NCI-H526 (cell line): ENCODE measurements at places on chromosomes 13 and 19.
A peak's percentile ranks its signal among the peaks of the same experiment; 100 is the strongest.

- DNase-seq = no peak
Measured at GRCh38 chr13:90253806-90254205, 1093.7 kb upstream of the MIR17HG start.

DNA sequence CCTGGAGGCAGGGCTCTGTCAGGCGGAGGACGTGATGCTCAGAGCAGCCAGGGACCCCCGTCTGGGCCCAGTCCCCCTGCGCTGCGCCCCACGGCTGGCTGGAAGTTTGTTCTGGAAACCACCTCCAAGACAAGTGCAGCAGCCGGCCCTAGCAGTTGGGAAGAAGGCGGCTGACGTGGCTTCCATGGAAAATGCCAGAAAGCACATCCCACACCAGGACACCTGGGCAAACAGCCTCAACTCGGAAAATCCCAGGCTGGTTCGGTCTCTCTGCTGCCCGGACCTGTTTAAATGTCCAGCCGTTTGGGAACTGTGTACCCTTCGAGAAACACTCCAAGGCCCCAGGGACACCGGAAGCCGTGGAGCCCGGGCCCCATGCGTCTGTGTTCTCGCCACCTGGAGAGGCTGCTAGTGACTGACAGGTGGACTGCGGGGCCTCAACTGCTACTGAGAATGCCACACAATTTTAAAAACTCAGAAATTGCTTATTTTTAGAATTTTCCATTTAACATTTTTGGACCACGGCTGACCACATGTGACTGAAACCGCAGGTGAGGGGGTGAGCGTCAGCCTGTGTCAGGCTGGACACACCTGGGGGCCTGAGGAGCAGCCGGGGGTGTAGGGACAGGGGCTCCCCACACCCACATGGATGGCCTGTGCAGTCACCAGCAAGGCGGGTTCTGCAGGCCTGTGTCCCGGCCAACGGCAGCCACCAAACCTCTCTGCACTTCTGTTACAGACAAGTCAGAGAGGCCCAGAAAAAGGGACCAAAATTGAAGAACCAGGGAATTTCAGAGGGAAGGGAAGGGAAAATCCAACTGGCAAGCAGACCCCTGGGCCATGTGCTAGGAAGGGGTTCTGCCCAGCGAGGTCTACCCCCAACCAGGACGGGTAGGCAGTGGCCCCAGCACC lies 31.7 kb downstream of the RASA3 start:
- no peak for DNase-seq

DNA sequence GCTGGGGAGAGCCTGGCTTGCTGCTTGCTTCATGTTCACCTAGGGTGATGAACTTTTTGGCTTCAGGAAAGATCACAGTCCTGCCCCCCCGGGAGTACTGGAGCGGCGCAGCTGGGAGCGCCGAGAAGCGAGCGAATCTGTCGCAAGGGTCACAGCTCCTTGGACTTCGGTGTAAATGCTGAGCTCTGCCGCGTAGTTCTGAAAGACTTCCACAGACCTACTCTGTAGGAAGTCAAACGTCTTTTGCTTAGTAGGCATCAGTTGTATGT lies 2.7 kb downstream of the ING1 start:
- no peak for DNase-seq

DNA sequence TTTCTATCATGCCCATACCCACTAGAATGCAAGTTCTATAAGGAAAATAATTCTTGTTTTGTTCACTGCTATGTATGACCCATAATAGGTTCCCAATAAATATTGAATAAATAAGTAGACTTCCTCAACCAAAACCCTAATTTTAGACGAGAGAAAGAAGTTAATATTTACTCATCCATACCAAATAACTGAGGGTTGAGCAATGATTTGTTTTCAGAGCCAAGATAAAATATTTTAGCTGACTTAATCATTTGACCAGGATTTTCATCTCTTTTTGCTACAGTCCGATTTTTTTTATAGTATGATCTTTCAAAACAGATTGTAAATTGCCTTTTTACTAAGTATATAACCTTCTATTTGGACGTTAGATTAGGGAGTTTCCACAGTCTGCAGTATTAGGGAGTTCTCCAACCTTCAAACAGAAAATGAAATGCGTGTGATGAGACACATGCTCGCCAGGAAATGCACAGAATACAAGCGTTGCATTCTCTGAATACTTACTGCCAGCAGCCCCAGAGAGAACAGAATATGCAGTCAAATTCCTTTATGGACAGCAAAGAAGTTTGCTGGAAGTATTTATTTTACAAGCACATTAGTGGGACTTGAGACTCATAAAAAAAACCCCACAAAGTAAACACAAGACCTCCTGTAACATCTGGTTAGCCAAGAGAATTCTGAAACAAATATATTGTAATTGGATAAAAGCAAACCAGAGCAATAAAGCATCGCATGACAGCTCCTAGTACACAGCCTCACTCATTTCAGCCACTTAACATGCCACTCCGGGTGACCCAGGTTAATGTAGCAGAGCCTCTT lies 230.0 kb downstream of the MYO16 start:
- no peak for DNase-seq

DNA sequence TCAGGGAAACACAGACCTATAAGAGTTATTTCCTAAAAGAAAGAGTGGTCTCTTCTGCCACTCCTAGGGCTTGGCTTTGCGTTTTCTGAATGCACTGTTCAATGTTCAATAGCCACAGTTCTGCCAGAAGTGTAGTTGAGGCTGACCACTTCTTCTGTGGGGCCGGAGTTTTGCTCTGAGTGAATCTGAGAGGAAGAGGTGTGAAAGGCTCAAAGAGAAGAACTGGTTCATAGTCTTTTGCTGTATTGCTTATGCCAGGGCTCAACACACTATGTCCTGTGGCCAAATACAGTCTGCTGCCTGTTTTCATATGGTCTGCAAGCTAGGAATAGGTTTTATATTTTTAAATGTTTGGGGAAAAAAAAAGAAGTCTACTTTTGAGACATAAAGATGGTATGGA lies 128.2 kb downstream of the STOML3 start:
- DNase-seq = no peak

- DNase-seq = no peak
Measured at GRCh38 chr13:31138515-31138914, 23.2 kb downstream of the HSPH1 start.

- DNase-seq = no peak
Measured at GRCh38 chr13:99157046-99157445, 43.6 kb upstream of the UBAC2 start.

GRCh38 chr13:65913173-65913572 lies 1317.0 kb downstream of the PCDH9 start:
- no peak for DNase-seq

GRCh38 chr13:33678906-33679657 lies 138.9 kb upstream of the RFC3 start:
- no peak for DNase-seq

DNA sequence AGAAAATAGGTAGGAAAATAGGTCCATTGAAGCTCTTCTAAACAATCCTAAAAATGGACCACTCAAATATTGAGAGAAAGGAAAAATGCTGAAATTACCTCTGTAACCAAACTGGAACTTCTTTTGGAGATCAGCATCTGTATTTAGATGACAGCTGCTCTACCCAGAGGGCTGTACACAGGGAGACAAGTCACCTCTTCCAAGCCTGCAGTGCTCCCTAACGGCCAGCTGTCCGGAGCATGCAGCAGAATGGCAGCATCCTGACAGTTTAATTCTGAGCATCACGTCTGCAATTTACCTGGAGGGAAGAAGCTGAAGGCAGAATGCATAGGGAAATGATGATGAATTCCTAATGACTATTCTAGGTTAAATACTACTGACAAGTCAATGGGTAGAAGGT lies 62.8 kb upstream of the DIAPH3 start:
- peak; percentile 37 for DNase-seq

DNA sequence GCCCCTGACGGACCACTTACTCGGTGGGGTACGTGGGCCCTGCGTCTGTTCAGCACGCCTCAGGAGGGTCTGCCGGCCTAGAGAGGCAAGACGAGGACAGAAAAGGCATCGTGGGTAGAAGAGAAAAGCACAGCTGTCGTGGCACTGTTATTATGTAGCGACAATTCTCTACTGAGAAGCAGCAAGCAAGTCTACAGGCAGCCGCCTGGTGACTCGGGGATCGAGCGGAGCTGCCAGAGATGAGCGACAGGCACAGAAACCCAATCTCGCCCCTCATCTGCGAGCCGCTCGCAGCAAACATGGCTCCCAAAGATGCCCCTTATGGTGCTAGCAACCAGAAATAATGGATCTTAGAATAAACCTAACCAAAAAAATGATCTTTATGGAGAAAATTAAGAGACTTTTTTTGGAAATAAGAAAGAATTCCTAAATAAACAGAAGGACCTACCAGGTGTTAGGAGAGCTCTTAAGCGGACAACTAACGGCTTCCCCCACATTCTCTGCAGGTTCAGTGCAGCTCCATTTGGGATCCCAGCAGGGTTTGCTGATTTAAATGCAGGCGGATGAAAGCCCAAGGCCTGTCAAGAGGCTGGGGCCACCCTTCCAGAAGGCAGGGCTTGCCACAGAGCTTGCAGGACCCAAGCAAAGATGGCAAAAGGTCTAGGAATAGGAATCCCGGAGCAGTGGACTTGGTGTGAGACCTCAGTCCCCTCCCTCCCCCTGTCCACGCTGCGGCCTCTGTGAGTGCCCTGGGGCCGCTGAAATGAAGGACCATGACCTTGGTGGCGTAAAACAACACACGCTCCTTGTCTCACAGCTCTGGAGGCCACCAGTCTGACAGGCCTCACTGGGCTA lies 152.6 kb downstream of the KDM4B start:
- DNase-seq = no peak

DNA sequence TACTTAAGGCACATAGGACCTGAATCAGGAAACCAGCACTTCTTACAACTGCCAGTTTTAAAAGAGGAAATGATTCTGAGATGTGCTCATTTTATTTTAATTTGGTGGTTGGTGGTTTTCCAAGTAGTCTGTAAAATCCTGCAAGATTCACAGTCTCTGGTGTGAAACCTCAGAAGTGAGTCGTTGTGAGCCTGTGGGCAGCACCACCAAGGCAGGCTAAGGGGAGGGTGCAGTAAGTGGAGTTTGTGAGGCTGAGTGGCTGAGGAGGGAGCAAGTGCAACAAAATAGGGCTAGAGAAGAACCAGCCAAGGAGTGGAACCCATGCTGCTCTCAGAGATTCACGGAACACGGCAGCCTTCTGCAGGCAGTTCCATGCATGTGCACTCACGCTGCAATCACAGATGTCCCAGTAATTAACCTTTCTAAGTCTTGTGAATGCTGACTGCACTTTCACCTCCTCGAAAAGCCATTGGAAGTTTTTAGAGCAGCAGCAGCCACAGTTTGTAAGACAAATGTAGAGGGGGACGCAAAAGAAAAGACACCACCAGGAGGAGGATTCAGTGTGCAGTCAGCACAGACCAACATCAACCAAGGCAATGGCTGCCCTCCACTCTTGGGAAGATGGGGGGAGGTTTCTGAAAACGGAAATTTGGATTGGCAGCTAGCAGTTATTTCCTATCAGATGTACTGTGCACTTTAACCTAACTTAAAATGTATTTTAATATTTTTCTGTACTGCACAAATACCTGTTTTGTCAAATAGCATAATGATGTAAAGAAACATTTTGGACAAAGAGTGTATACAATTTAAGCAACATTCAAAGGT lies 44.9 kb downstream of the ESD start:
- no peak for DNase-seq

DNA sequence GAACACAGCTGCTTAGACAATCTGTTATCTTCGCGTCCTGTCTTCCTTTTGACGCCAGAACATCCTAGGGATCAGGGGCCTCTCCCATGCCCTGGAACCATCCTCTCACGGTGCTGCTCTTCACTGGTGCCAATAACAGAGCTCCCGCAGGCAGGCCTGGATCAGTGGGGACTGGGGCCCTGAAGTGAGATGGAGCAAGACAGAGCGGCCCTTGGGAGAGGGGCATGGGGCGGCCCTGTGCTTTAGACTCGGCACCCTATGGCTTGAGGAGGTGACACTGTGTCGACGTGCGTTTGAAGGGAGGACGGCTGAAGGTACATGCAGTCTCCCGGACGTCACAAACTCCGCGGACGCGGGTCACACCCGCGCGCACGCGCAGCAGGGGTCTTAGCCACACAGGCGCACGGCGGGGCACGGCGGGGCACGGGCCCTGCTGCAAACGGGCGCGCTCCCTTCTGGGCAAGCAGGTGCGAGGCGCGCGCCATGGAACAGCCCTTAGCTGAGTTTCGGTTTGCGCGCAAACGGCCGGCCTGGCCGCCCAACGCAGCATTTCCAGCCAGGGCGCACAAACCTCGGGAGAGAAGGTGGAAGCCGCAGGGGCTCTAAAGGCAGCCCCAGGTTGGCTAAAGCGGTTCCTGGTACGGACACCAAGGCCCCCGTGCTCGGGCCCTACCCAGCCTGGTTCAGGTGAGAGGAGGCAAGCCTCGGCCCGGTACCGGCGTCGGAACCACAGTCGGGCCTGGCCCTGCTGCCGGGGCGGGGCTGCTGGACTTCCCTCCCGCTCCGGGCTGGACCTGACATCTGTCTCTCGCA lies 16.5 kb upstream of the RNF17 start:
- DNase-seq = peak; percentile 47

DNA sequence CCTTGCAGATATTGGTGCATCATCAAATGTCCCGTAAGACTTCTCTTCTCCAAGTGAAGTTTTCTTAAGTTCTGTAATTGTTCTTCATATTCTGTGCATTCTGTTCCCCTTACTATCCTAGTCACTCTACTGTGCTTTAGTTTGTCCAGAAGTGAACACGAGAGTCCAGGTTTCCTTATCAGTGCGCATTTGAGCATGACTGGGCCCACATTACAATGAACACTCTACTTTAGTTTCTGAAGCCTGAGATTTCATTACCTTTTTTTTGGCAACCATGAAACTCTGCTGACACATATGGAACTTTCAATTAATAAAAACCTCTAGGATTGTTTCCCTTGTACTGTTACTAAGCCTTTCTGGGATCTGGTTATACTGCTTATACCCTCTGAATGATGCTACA lies 270.0 kb downstream of the KCNRG start:
- no peak for DNase-seq

GRCh38 chr19:16064209-16064889 lies 11.9 kb upstream of the TPM4 start:
- no peak for DNase-seq

DNA sequence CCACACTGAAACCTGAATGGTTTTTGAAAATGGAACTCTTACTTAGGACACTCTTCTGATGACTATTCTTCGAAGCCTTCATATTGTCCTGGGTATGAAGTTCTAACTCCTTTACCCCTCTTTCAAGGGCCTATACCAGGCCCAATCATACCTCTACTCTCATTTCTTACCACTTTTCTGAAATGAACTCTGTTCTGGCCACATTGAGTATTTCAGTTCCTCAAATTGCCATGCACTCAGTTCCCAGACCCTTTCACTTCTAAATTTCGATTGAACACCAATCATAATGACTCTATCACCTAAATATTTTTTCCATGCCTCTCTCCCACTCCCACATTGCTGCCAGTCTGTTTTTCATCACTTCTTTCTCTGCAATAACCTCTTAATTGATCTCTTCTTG lies 53.7 kb downstream of the LACC1 start:
- no peak for DNase-seq

DNA sequence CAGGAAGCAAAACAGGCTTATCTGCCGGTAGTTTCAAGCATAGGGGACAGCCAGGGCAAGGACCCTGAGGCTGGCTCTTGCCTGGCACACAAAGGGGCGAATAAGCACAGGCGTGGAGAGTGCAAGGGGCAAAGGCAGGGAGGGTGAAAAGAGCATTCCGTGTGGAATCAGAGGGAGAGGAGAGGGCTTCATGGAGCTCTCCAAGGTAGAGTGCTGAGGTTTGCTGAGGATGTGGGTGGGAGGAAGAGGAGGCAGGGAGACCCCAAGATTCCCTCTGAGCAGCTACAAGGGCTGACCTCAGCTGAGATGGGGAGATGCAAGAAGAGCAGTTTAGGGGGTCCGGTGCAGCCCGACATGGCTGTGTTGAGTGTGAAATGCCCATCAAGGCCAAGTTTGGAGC lies 36.5 kb upstream of the ZNRF4 start:
- DNase-seq = no peak

- no peak for DNase-seq
Measured at GRCh38 chr19:14775869-14776586, 2.3 kb downstream of the ADGRE2 start.
